ENCODE measurements at places on chromosomes 12 and 14.

DNA sequence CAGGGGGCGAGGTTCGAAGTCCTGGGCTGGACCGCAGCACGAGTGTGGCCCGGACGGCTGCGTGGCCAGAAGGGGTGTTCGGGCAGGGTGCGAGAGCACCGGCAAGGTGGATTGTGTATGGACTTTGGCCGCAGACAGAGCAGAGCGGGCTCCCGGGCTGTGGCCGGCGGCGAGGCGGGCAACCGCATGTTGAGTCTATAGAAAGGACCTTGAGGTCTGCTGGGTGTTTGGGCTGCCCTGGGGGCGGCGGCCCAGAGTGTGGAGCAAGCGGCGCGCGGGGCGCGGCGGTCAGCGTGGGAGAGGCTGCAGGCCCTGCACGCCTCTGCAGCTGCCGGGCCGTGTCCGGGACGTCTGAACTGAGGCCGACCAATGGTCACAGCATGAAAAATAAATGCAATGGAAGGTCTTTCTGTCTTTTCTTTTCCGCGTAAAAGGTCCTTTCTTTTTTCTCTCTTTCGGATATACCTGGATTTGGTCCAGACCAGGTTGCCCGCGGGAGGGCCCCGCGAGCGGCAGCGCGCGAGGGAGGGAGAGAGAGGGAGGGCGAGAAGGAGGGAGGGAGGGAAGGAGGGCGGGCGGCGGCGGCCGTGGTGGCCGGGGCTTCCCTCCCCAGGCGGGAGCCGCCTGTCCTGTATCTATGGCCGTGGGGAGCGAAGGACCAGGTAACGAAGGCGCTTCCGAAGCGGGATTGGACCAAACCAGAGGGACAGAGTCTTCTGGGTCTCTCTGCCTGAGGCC, 5.5 kb upstream of the HOXC9 start:
- no peak for DNase-seq

DNA sequence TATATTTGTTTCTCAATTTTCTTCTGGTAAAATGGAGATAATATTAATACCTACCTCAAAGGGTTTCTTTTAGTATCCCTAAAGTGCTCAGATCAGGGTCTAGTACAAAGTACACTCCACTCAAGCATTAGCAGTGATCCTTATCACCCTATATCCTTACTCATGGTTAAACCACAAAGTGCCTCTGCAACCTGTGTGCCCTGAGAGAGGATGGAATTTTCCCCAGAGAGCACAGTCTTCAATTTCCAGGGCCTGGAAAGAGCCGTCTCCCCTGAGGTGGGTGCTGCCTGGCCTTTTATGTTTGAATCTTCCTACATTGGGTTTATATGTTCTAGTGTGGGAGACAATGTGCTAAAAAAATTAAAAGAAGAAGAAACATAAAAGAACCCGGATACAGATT, 183.1 kb upstream of the FBXO33 start:
- DNase-seq = no peak

GRCh38 chr12:64229796-64230195, 7.7 kb upstream of the KICS2 start:
- DNase-seq = no peak

- no peak for DNase-seq
Measured at GRCh38 chr12:57309420-57309819, 58.4 kb upstream of the STAC3 start.

- DNase-seq = no peak
Measured at GRCh38 chr12:75481774-75482173, 1.2 kb downstream of the GLIPR1 start.

- DNase-seq = peak; percentile 66
Measured at GRCh38 chr12:6554168-6555017, 1.4 kb downstream of the IFFO1 start.

DNA sequence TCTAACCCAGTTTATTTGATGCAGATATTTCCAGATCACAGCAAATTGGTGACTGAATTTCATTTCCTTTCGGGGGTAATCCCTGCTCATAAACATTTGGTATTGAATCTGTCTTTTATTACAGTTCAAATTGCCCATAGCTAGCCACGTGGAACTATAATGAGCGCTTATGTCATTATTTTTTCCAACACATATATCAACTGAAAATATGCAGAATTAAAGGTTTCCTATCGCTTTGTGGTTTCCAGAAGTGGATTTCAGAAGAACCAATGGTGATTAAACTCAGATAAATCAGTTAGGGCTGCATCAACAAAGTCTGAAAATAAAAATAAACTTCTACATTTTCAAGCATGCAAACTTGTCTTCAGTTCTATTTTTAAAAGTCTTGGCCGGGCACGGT, 111.9 kb downstream of the PIK3C2G start:
- DNase-seq = no peak

GRCh38 chr14:45680531-45680930, 427.5 kb upstream of the MIS18BP1 start:
- no peak for DNase-seq

DNA sequence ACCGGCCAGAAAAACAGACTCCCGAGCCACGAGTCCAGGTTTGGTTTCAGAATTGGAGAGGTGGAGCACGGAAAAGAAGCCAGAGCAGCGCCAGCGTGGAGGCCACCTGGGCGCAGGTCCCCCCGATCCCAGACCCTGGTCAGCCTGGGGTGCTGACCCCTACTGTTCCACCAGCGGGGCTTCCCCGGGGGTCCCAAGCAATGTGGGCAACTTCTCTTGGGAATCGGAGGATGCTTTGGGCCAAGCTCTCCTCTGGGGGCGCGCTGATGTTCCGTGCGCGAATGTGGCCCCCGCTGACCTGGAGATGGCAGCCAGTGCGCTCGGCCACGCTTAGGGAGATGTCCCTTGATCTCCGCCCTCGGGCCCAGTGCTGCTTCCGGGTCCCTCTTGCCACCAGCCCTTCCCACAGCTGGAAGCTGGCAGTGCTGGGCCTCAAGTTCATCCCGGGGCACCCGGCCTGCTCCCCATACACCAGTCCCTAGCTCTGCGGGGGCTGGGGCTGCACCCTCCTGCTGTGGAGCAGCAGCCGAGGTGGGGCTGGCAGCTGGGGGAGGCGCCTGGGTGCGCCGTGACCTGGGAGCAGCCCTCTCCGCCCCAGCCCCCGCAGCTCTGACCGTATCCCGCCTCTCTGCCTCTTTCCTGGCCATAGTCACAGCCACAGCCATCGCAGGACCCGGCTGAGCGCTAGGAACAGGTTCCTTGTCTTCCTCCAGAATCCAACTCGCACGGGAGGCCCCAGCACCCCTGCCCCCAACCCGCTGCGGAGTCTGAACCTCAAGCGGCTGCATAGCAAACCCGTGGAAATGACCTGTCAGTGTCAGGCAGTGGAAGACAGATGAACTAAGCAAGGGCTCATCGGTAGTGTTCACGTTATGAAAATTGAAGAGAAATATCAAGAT, 91.2 kb downstream of the RCOR1 start:
- no peak for DNase-seq

GRCh38 chr12:64610660-64611340, 505 bp downstream of the RASSF3 start:
- DNase-seq = peak; percentile 58

DNA sequence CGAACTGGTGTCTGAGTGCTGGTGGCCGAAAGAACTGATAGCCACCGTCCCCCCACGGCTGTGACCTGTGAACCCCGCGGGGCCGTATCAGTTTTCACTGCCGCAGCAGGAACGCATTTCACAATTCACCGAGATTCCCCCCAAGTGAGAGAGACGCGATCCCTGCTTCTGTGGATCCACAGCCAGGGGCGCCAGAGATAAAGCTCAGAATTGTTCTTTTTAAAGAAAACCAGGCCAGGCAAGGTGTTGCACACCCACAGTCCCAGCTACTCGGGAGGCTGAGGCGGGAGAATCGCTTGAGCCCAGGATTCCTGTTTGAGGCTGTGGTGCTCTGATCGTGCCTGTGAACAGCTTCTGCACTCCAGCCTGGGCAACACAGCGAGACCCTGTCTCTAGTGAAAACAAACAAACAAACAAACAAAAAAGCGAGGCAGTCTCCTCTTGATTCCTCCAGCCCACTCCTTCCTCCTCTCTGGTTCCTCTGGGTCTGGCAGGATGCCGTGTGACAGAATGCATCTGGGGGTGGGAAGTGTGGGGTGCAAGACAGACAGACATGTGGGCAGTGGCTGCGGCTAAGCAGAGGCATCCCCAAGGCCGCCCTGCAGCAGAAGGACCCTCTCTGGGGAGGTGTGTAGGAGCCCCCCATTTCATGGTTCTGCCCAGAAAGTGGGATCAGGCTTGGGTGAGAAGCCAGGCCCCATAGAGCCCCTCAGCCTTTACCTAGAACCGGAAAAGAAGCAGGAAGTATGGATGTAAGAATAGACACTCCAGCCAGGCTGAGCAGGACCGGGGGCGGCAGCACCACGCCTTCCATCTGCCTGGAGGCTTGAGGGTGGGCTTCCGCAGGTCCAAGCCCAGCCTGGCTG, 39.2 kb upstream of the PPP1R13B start:
- DNase-seq = no peak

- no peak for DNase-seq
Measured at GRCh38 chr14:103733651-103734050, 18.0 kb downstream of the ZFYVE21 start.

DNA sequence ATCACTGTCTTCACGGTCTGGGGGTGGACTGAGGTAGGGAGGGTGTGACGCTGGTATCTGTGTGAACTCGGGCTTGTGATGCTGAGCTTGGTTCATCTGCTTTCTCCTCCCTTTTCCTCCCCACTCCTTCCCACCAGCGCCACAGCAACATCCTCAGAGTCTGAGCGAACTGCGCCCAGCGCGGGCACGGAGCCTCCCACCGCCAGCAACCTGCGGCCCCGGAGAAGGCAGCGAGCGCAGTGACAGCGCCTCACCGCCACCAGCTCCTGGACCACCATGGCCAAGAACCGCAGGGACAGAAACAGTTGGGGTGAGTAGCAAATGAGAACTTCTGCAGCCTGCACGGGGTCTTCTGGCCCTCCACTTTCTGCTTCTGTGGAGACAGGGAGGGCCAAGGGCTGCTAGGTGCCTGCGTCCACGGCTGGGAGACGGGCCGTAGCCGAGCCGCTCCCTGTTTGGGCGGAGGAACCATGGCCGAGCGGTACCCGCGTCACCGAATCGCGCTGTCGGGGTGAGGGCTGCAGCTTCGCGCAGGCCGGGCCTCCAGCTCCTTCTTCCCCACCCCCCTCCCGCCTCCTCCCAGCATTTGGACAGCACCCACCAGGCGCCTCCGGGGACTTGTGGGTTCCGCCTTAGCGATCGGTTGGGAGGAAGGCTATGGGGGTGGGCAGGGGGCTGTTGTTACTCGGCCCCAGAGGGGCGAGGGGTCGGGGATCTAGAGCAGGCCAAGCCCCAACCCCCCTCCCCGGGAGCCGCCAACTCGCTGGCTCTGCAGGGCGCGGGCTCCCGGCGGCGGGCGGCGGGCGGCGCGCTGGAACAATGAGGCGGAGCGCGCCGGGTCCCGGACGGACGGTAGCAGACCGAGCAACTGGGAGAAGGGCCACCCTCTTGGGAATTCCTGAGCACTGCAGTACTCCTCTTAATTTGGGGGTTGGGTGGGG, at the start of gene ATL1:
Gene ATL1 (plus strand): TSS at position 156 of the 941 bp plus-strand sequence. CDS start 121 bp downstream, at position 277.
- peak; percentile 4 for DNase-seq

GRCh38 chr14:55416866-55417265, 5.2 kb upstream of the ATG14 start:
- no peak for DNase-seq

DNA sequence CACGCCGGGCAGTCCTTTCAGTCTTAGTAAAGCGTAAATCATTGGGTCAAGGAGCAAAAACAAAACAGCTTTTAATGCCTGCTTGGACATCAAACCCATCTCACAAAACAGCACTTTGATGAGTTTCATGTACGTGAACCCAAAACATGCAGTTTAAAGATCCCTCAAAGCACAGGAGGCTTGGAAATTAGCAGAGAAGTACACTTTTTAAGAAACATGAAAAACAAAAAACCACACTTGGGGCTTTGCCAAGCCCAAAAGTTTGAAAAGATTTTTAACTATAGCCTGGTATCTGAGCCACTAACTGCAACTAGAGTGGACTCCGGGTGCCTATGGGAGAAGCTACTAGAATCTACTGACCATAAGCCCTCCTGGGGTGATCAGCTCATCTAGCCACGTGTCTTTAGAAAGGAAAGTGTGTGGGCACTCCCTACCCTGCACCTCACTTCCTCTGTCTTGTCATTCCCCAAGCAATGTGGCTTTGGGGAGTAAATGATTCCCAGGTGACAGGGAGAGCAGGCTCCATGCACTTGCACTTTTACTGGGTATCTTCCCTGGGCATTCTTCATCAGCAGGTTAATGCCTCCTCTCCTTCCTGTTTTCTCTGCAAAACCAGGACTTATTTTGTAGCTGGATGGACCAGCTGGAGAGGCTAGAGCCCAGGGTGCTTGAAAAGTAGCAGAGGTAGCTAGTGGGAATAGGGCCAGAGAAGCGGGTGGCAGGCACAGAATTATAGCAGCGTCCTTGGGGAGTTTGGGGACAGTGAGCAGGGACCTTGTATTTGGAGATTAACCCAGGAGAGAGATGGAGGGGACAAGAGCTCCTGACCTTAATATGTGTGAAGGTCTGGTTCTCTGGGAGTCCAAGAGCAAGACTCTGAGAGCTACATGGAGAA, 339.3 kb downstream of the BCL11B start:
- no peak for DNase-seq

DNA sequence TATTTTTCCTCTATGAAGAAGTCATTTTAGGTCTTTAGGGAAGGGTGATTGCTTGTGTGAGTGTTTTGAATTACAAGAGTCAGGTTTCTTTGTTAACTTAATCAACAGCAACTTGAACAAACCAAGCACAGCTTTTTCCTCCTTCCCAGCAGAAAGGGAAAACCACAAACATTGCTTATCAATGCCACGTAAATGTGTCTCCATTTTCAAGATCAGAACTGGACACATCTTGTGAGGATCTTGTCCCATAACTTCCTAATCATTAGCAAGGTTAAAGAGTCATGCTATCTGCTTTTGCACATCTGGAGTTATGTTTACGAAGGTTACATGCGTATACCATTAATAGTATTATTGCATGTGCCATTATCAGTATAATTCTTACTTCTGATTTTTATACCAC, 248.0 kb upstream of the FLRT2 start:
- DNase-seq = no peak

- DNase-seq = peak; percentile 88
Measured at GRCh38 chr14:22986508-22987054, 4.2 kb upstream of the AJUBA start.

GRCh38 chr12:131021154-131021541, 67.4 kb downstream of the ADGRD1 start:
- DNase-seq = no peak

DNA sequence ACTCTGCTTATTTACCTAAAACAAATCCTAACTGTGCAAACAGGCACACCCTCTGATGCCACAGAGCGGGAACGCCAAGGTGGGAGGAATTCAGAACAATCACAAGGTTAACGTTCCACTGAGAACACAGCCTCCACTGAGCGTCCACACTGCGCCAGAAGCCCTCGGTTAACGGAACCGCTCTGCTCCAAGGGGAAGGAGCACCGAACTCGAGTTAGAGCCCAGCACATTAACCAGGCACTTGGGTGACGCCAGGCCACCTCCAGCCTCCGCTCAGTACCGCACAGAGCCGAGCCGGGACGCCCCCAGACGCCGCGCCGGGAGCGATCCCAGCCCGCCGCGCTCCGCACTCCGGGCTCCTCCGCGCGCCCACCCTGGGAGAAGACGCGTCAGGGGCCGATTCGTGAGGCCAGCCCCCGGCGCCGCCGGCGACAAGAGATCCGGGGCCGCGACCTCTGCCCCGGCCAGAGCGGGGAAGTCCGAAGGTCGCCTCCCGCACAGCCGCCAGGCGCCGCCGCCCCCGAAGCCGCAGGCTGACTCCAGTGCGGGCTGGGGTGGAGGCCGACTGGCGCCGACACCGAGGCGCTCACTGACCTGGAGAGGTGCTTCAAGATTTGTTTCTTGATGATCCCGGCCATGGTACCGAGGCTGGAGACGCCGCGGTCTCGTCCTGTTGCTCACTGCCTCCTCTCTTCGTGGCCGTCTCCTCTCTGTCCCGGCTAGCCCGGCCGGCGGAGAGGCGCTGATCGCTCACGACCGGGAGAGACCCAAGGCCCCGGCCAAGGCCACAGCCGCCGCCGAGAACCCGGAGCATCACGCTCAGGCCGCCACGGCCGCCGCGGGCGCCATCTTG, 450 bp downstream of the BLTP3B start:
- peak; percentile 24 for DNase-seq
